ENCODE measurements at places on chromosomes 3 and 15.

GRCh38 chr15:98753726-98754656 lies 105.7 kb downstream of the IGF1R start:
- DNase-seq = peak; percentile 74

DNA sequence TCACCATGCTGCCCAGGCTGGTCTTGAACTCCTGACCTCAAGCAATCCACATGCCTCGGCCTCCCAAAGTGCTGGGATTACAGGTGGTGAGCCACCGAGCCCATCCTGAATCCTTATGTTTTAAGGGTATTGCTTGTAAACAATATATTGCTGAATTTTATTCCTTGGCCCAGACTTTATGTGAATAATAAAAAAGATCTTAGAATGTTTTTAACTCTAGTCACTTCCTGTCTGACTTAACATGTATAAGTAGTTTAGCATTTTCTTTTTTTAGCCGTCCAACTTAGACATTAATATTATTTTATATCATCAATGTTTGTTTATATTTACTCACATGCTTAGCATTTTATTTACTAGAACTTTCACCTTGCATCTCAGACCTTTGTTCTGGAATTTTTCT lies 9.2 kb upstream of the EIF2B5 start:
- no peak for DNase-seq

DNA sequence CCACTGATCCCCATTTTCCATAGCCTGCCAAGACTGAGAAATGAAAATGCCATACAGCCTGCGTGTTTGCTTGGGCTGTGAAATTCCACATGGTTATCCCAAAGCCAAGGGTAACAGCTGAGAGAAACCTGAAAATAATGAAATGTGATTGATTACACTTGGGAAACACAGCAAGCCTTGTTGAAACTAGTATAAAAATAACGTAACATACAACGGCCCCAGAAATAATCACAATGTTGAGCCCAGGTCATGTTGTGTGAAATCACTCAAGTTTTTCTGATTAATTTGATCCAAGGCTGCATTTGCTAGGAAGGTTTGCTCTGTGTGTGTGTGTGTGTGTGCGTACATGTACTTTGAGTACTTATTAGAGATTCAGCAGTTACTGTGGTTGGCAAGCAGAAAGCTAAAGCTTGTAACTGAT lies 269.0 kb downstream of the OXSM start:
- no peak for DNase-seq

DNA sequence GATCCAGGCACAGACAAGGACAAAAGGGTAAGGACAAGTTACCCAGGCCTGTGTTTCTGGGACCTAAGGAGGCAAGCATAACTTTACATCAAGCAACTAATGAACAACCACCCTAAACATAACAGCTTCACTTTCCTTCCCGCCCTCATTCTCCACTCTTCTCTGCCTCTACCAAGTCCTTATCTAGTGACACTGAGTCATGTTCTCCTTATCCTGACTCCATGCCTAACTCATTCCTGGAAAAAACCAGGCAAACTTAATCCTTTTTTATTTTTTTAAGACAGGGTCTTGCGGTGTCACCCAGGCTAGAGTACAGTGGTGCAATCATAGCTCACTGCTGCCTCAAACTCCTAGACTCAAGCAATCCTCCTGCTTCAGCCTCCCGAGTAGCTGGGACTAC lies 44.5 kb downstream of the TMEM44 start:
- no peak for DNase-seq

DNA sequence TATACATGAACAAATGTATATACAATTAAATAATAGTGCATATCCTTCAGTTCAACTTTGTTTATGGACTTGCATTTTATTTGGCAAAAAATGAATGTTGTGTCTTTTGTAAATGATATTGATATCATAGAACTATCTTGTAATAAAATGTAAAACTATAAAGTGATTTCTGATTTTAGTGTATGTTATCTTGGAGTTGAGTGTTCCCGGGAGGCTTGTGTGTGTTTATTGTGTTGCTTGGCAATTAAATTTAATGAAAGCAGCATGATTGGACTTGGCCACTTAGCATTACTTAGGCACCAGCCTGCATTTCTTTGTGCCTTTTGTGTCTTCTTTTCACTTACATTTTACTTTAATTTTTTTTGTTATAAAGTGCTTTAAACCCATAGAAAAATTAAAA lies 10.6 kb downstream of the ARHGEF26 start:
- no peak for DNase-seq

GRCh38 chr15:62706317-62706716 lies 336.2 kb upstream of the TPM1 start:
- DNase-seq = no peak

GRCh38 chr3:3553236-3553635 lies 246.0 kb upstream of the LRRN1 start:
- no peak for DNase-seq

DNA sequence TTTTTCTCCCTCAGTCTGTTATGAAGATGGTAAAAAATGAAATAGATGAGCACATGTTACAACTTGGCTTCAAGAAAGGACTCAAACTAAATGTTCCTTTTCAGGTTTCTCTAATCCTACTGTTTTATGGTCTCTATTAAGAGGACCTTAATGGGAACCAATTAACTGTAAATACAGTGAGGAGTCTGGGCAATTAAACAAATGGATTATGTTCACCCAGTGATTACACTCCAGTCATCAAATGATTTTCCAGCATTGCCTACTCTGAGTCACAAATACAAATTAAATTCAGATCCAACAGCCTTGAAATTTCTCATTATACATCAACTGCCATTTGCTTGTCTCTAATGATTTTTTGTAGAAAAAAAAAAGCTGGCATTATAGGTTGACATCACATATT lies 129.2 kb downstream of the NEK10 start:
- DNase-seq = no peak

DNA sequence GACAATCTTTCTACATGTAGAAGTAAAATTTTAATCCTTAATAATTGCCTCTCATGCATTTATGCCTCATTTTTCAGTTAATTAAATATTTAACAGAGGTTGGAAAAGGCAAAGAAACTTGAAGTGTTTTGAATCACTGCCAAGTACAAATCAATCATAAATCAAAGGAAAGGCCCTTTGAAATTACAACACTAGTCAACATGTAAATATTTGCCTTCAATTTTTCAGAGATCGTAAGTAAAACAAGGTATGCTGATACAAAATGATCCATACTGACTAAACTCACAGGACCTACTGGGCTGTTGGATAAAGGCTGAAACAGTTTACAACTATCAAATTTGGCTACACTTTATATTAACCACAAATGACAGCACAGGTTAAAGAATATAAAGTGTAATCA lies 33.9 kb downstream of the ZBBX start:
- DNase-seq = no peak

GRCh38 chr3:88132894-88133293 lies 16.9 kb upstream of the C3orf38 start:
- DNase-seq = no peak

Measured in neural progenitor cell (in vitro differentiated cells).